C1 segment of cervical spinal cord (tissue), 14 donors: ENCODE measurements at places on chromosomes 6 and 20.

GRCh38 chr6:43076464-43077332, 584 bp downstream of the PTK7 start:
- no peak for DNase-seq

DNA sequence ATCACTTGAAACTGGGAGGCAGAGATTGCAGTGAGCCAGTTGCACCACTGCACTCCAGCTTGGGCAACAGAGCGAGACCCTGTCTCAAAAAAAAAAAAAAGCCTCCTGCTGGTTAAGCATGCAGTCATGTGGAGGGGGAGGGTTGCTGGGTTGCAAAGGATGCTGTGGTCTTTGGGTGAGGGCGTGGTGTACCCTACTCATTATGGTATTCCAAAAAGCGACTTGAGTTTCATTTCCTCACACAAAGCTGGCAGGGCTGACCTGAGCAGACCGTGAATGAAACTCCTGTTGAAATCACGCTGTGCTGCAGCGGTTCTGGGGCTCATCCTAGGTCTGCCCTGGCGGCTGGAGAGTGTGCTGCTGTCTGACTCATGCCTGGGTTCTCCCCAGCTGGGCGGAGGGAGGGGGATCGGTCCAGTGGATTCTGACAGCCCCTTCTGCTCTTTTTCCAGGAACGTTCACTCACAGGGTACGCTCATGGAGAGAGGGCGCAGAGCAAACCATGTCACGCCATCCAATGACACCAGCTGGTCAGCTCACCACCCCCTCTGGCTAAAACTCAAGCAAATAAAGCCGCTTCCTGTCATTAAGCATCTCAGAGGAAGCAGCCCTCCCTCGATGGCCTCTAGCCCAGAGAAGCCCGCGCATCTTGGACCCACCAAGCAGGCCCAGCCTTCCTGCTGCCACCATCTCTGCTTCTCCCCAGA, 166.2 kb downstream of the SCML4 start:
- no peak for DNase-seq

DNA sequence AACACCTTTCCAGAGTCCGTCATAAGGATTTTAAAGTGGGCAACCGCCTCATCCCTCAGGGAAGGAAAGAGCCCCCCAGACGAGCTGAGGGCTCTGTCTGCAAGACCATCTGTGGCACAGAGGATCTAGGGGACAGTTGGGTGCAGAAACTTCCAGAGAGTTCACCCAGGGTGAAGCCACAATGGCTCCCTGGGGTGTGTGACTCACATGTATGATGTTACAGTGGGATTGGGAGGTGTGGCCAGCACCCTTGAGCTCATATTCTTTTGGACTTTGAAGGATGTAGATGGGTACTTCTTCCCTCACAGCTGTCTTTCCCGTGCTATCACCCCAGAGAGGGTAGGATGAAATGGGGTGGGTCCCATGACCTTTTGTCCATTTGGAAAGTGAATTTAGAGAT, 95.5 kb downstream of the NCR2 start:
- DNase-seq: no peak

DNA sequence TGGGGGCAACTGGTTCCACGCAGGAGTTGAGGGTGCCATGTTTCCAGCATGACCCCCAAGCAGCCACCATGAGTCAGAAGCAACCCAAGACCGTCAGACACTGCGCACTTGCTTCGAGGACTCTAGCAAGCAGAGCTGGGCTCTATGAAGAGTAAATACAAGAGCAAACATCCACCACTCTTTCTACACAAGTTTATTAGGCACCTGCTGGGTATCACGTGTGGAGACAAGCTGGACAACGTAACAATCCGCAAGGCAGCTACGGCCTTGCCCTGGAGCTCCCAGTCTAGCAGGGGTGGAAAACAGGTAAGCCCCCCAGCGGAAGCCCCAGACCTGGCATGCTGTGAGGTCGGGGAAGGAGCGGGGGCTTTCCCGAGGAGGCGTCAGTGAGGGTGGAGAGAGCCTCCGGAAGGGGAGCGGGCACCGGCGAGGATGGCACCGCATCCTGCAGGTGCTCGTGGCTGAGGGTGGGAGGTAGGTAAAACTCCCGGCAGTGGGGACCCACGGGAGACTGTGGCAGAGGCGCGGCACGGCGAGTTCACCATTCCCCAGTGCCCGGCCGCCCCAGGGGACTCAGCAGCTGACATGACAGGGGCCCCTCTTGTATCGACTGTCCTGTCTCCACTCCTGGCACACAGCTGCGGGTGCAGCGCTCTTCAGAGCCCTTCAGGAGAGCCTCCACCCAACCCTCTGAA, 33.6 kb downstream of the GNAS-AS1 start:
- no peak for DNase-seq

DNA sequence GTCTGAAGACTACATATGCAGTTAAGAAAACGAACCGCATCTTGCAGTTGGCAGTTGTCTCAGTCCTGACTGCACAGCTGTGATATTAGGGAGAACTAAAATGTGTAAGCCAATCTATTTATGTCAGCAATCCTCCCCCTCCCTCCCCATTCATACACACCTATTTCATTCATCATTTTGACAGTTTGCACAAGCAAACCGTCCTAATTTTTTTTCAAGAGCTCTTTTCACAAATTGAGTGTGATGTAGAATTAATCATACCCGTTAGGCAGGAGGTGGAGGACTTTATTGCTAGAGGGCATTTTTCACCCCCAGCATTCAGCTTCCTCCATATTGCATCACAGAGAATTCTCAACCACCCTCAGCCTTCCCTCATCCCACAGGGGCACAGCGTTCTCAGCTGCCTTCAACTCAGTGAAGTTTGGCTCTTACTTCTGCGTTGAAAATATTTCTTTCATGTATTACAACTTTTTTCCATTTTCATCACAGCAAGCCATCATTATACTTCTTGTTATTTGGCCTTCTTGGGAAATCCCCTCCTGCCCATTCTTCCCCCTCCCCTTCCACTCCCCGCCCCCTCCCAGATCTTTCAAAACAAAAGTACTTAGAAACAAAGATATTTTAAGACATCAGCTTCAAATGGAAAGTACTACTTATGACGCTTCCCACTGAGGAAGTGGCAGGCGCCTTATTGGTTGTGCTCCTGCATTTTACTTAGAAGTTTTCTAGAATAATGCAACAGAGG, 37.5 kb downstream of the NOX3 start:
- no peak for DNase-seq

GRCh38 chr6:31401403-31401802, 2.0 kb upstream of the MICA start:
- DNase-seq: no peak

- DNase-seq: no peak
These were observed 33.4 kb downstream of the PLN start for GRCh38 chr6:118581489-118581959.
